Stomach (tissue), 19 donors: ENCODE measurements at places on chromosomes 7 and 10. TPM values are rescaled to one million over a fixed set of nuclear protein-coding genes. Genes with fewer than 3 reads are reported as not detected.
A peak's percentile ranks its signal among the peaks of the same experiment; 100 is the strongest.

Gene GPR85
- total RNA-seq = 1.7 TPM

GRCh38 chr7:134254311-134254710, 62.4 kb downstream of the SLC35B4 start:
- DNase-seq = no peak
- no peak overlapping the region for H3K4me3 ChIP-seq
- H3K27ac ChIP-seq = no peak overlapping the region
- H3K4me1 ChIP-seq = no peaks in the 10 kb centered on the region
- no peaks in the 10 kb centered on the region for H3K27me3 ChIP-seq

GRCh38 chr7:105916603-105917002, 40.2 kb upstream of the ATXN7L1 start:
- H3K27ac ChIP-seq = no peak overlapping the region
- no peak for DNase-seq
- H3K36me3 ChIP-seq = peaks cover 17% of the 10 kb centered on the region
- no peaks in the 10 kb centered on the region for H3K27me3 ChIP-seq
- H3K4me1 ChIP-seq = no peaks in the 10 kb centered on the region

Gene RET
- total RNA-seq = not detected

Gene CLRN3
- 1.7 TPM for total RNA-seq

DNA sequence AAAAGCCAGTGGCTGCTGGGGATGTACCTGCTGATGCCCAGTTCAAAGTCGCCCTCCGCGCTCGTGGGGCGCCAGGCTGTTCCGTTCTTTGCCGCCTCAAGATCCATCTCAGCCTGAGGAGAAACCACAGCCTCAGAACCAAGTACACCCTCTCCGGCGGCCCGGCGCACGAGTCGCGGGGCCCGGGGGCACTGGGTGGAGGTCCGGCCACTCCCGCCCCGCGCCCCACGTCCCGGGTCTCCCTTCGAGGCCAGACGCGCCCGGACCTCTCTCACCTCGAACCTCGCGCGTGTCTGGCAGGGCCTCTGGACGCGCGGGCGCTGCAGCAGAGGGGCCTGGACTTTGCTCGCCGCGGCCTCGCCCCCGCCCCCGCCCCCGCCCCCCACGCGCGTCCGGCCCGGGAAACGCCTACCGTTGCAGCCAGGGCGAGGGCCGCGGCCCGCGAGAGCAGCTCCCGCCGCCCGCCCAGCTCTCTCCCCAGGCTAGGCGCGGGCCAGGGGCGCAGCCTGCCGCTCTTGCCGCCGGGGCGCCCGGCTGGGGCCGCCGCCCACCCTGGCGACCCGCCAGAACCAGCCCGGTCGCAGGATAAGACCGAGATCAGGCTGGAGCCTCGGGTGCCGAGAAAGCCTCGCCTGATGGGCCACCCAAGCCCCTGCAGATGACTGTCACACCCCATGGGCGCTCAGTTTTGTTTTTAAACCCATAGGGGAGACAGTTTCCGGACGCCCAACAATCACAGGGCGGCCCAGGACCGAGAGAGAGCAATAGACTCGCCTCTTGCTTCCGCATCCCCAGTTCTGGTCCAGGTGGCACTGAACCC, at the start of gene ABCB4:
Gene ABCB4 (minus strand): TSS at position 322 of the 820 bp plus-strand sequence. CDS start 215 bp downstream, at position 107.
- no peak for DNase-seq
- no peaks in the 10 kb centered on the region for H3K27me3 ChIP-seq
- H3K36me3 ChIP-seq = no peaks in the 10 kb centered on the region
- peaks cover 11% of the 10 kb centered on the region for H3K4me1 ChIP-seq

GRCh38 chr7:148611692-148612091, 21.1 kb downstream of the C7orf33 start:
- no peak overlapping the region for H3K4me3 ChIP-seq
- no peaks in the 10 kb centered on the region for H3K27me3 ChIP-seq
- H3K4me1 ChIP-seq = peaks cover 5% of the 10 kb centered on the region
- DNase-seq = no peak

Gene SLIT1
- 1.0 TPM for total RNA-seq

GRCh38 chr10:14837003-14837756, 657 bp downstream of the CDNF start:
- H3K27me3 ChIP-seq = no peaks in the 10 kb centered on the region
- peaks cover 20% of the 10 kb centered on the region for H3K36me3 ChIP-seq
- H3K4me3 ChIP-seq = peak overlapping the region; percentile 96
- H3K27ac ChIP-seq = peak overlapping the region; percentile 98

Gene RBM20
- under 0.01 TPM for total RNA-seq

- peaks cover 7% of the 10 kb centered on the region for H3K36me3 ChIP-seq
- no peak overlapping the region for H3K4me3 ChIP-seq
- peaks cover 76% of the 10 kb centered on the region for H3K4me1 ChIP-seq
- no peaks in the 10 kb centered on the region for H3K27me3 ChIP-seq
- DNase-seq = no peak
These were observed 76.8 kb downstream of the CTBP2 start for GRCh38 chr10:125083576-125083920.

GRCh38 chr7:18570890-18571478, 75.4 kb downstream of the HDAC9 start:
- H3K36me3 ChIP-seq = no peaks in the 10 kb centered on the region
- H3K27me3 ChIP-seq = no peaks in the 10 kb centered on the region
- no peak overlapping the region for H3K4me3 ChIP-seq
- H3K4me1 ChIP-seq = peaks cover 23% of the 10 kb centered on the region
- H3K27ac ChIP-seq = no peak overlapping the region

DNA sequence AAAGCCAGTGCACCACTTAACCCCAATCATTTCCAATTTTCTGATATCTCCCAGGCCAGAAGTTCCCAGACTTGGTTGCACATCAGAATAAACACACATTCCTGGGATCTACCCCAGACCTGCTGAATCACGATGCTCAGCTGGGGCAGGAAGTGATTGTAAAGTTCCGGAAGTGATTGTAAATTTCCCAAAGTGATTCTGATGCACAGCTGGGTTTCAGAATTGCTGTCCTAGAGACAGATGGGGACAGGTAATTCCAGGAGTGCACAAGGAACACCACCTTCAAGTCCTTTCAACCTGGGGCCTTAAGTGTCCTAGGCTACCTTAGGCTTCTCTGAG, 104.2 kb upstream of the EEPD1 start:
- H3K36me3 ChIP-seq = no peaks in the 10 kb centered on the region
- DNase-seq = no peak
- H3K27ac ChIP-seq = no peak overlapping the region
- H3K4me1 ChIP-seq = peaks cover 7% of the 10 kb centered on the region

Gene TMEM270
- total RNA-seq = not detected

GRCh38 chr7:41448104-41448503, 254.8 kb downstream of the INHBA start:
- H3K4me3 ChIP-seq = no peak overlapping the region
- no peaks in the 10 kb centered on the region for H3K27me3 ChIP-seq
- H3K36me3 ChIP-seq = no peaks in the 10 kb centered on the region
- peaks cover 8% of the 10 kb centered on the region for H3K4me1 ChIP-seq
- no peak for DNase-seq

GRCh38 chr10:119349341-119349740, 142.0 kb downstream of the GRK5 start:
- peaks cover 6% of the 10 kb centered on the region for H3K36me3 ChIP-seq
- no peak overlapping the region for H3K4me3 ChIP-seq
- H3K27ac ChIP-seq = peak overlapping the region; percentile 79
- DNase-seq = no peak

DNA sequence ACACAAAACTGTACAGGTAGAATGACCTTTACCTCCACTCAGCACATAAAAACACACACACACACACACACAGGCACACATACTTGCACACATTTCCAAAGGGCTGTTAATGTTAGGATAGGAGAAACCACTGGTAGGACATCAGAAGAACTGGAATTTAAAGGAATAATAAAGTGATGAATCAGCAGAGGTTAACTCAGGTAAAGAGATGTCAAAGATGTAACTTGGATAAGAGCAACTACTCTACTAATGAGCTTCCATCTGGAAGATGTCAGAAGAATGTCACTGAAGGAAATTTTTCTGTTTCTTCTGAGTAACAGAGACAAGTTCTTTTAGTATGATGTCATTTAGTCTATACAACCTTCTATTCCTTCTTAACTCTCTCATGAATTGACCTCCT, 26.4 kb upstream of the GPR37 start:
- H3K27ac ChIP-seq = no peak overlapping the region
- no peaks in the 10 kb centered on the region for H3K36me3 ChIP-seq
- no peak for DNase-seq
- H3K27me3 ChIP-seq = no peaks in the 10 kb centered on the region
- no peaks in the 10 kb centered on the region for H3K4me1 ChIP-seq

GRCh38 chr10:132444877-132445351, 47.9 kb downstream of the PWWP2B start:
- no peak overlapping the region for H3K27ac ChIP-seq
- H3K36me3 ChIP-seq = no peaks in the 10 kb centered on the region
- no peak overlapping the region for H3K4me3 ChIP-seq
- no peaks in the 10 kb centered on the region for H3K27me3 ChIP-seq
- peaks cover 40% of the 10 kb centered on the region for H3K4me1 ChIP-seq

GRCh38 chr7:28176645-28177044, 4.0 kb downstream of the JAZF1 start:
- no peaks in the 10 kb centered on the region for H3K36me3 ChIP-seq
- no peak overlapping the region for H3K27ac ChIP-seq
- H3K4me1 ChIP-seq = peaks cover 54% of the 10 kb centered on the region
- H3K27me3 ChIP-seq = no peaks in the 10 kb centered on the region
- DNase-seq = no peak

DNA sequence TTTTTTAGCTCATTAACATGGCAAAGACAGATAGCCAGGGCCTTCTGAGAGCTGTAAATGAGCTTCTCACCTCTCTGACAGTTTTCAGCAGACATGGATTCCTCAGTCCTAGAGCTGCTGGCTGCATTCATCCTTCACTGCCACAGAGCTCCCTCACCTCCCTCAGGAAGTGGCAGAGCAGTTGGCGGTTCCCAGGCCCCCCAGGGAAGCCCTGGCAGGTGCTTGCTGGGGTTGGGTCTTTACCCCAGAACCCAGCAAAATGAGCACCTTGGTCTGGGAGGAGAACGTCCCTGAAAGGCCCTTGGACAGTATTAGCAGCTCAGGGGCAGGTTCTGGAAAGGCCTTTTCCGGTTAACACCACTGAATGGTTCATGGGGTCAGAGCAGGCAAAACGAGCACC, 288.0 kb downstream of the PTPRN2 start:
- no peak overlapping the region for H3K4me3 ChIP-seq
- no peaks in the 10 kb centered on the region for H3K4me1 ChIP-seq
- H3K27me3 ChIP-seq = no peaks in the 10 kb centered on the region
- no peak for DNase-seq
- H3K27ac ChIP-seq = no peak overlapping the region

GRCh38 chr7:31705377-31705776, 18.4 kb downstream of the PPP1R17 start:
- H3K4me3 ChIP-seq = no peak overlapping the region
- DNase-seq = no peak
- no peak overlapping the region for H3K27ac ChIP-seq

DNA sequence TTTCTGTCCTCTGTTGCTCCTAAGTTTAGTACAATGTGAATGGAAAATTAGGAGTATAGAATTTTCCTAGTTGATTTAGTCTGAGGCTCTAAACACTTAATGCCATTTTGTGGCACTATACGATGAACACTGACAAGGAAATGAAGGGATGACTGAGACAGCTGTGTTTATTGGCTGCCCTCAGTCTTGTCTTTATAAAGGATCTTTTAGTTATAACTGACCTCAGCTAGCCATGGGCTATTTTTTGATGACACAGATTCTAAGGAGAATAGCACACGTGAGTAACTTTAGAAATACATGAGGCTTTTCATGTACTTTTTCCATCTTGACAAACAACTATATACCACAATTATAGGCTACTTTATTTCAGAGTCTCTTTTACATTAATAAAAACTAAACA, 113.7 kb downstream of the PRKG1 start:
- no peak overlapping the region for H3K27ac ChIP-seq
- H3K4me3 ChIP-seq = no peak overlapping the region
- no peaks in the 10 kb centered on the region for H3K36me3 ChIP-seq
- no peaks in the 10 kb centered on the region for H3K4me1 ChIP-seq

GRCh38 chr7:157271991-157272324, 64.8 kb upstream of the DNAJB6 start:
- peak; percentile 75 for DNase-seq
- H3K4me1 ChIP-seq = peaks cover 22% of the 10 kb centered on the region
- H3K4me3 ChIP-seq = no peak overlapping the region
- H3K27me3 ChIP-seq = no peaks in the 10 kb centered on the region
- H3K36me3 ChIP-seq = peaks cover 47% of the 10 kb centered on the region

GRCh38 chr10:20233423-20233822, 417.2 kb downstream of the PLXDC2 start:
- no peak for DNase-seq
- H3K27ac ChIP-seq = no peak overlapping the region

- H3K36me3 ChIP-seq = no peaks in the 10 kb centered on the region
- H3K27ac ChIP-seq = no peak overlapping the region
- H3K27me3 ChIP-seq = no peaks in the 10 kb centered on the region
- H3K4me1 ChIP-seq = no peaks in the 10 kb centered on the region
- no peak for DNase-seq
- no peak overlapping the region for H3K4me3 ChIP-seq
These were observed 193.1 kb downstream of the COBL start for GRCh38 chr7:51123322-51124019.

DNA sequence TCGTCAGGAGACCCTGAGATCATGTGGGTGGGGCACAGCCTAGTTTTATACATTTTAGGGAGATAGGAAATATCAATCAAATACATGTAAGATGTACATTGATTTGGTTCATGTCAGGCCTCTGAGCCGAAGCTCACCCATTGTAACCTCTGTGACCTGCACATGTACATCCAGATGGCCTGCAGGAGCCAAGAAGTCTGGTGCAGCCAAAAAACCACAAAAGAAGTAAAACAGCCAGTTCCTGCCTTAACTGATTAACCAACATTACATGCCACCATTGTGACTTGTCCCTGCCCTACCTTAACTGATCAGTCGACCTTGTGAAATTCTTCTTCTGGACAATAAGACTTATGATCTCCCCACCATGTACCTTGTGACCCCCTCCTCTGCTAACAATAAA, 16.0 kb upstream of the LRRC61 start:
- no peak overlapping the region for H3K27ac ChIP-seq
- no peaks in the 10 kb centered on the region for H3K36me3 ChIP-seq
- DNase-seq = no peak
- no peak overlapping the region for H3K4me3 ChIP-seq
- H3K4me1 ChIP-seq = no peaks in the 10 kb centered on the region

GRCh38 chr7:34036051-34036920, 130.9 kb downstream of the BMPER start:
- H3K27ac ChIP-seq = peak overlapping the region; percentile 53
- H3K4me3 ChIP-seq = no peak overlapping the region
- no peaks in the 10 kb centered on the region for H3K36me3 ChIP-seq
- no peaks in the 10 kb centered on the region for H3K4me1 ChIP-seq
- DNase-seq = peak; percentile 90

- H3K27me3 ChIP-seq = no peaks in the 10 kb centered on the region
- no peak overlapping the region for H3K4me3 ChIP-seq
- H3K4me1 ChIP-seq = no peaks in the 10 kb centered on the region
- peaks cover 8% of the 10 kb centered on the region for H3K36me3 ChIP-seq
- no peak overlapping the region for H3K27ac ChIP-seq
- no peak for DNase-seq
These were observed 180.5 kb downstream of the MGMT start for GRCh38 chr10:129647590-129647989.

Gene TRIM73
- 9.2 TPM for total RNA-seq
